Activated CD4-positive, alpha-beta T cell treated with anti-CD3 and anti-CD28 coated beads, Interleukin-2, amount 50 U/mL, for 1 hour (primary cell): ENCODE measurements at places on chromosomes 4 and X.

DNA sequence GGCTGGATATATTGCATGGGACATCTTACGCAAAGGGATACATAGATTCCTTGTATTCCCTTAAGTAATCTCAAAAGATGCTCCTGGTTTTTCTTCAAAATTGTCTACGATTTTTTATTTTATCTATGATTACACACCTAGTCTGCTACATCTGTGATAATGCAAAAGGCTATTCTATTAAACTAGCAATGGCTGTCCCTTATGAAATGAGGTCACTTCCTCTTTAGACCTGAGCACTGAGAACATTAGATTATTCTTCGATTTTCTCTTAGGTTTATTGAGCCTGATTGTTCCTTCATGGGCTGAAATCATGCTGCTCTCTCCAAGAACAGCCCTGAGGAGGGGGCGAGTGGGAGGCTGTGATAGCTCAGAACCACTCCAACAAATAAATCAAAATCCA, 126.8 kb upstream of the ENPP6 start:
- DNase-seq: no peak

- DNase-seq: no peak
These were observed 7.3 kb downstream of the SPARCL1 start for GRCh38 chr4:87521757-87522374.

- DNase-seq: no peak
These were observed 91.0 kb downstream of the PHOX2B start for GRCh38 chr4:41657561-41657960.

DNA sequence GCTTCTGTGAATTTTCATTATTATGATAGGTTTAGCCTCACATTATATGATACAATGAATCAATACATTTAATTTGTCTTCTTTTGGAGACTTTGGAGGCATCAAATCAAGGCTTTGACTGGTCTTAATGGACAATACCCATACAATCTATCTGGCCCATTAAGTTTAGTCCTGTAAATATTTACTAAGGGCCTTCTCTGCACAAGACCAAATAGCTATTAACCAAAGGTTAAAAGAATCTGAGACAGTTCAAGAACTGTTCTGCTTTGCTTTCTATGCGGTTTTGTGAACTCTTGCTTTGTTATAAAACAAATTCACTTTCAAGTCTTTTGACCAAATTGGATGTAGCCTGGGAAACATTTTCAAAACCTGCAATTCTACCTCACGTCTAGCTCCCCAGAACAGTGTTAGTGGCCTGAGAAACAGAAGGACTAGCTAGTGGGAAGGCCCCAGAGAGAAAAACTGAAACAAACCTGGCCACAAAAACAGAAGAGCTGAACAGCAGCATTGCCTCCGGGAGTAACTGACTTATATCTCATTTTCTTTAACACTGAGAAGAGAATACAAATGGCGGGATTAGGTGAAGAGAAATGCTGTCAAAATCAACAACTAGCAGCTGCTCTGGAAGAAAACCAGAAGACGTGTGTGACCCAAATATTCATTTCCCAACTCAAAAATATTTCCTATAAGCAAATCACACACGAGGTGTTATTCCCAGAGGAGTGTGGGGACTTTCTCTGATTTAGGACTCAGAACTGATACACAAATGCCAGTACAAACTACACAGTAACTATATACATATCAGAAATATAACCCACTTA, 548 bp downstream of the TLR1 start:
- no peak for DNase-seq

DNA sequence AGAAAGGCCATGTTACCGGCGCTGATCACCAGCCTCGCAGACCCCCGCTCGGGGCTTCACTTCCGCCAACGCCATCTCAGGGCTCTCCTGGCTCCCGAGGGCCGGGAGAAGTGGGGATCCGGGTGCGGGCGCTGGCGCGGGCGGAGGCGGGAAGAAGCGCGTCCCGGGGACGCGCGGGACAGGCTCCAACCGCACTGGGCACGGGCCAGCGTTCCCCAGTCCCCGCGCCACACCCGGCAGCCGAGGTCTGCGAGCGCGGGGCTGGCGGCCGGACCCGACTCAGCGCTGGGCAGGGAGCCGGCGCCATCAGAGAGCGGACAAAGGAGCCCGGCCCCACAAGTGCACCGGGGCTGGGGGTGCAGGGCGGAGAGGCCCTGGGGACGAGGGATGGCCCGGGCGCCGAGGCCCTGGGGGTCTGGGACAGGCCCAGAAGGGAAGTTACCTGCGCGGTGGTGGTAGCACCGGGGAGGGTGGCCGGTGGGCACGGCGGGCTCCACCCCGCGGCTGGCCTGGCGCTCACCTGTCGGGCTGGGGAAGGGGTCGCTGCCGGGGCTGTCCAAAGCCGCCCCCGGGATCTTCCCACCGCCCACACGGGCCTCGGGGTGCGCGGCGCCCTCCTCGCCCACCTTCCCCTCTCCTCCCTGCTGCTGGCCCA, 449 bp downstream of the CTPS2 start:
- no peak for DNase-seq

DNA sequence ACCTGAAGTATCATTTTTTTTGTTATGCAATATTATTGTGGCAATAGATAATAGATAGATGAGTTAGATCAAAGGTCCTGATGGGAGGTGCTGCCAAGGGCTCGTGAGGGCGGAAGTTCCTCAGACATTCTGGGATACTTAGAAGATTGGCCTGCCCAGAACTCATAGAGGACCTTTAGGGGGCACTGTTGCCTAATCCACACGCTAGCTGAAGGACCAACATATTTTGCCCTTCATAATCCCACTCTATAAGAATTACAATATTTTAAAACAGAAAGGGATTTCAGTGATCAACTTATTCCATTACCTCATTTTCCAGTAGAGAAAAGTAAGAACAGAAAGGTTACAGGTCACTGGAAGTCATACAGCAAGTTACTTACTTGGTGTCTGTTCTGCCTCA, 22.9 kb upstream of the COX7B2 start:
- no peak for DNase-seq
